ENCODE measurements at places on chromosomes 4 and X.

- DNase-seq = peak; percentile 1
Measured at GRCh38 chrX:110317061-110317819, 645 bp downstream of the AMMECR1 start.

- no peak for DNase-seq
Measured at GRCh38 chr4:116374815-116375214, 710.6 kb downstream of the TRAM1L1 start.

- DNase-seq = no peak
Measured at GRCh38 chrX:75784680-75785491, at the start of gene MAGEE2. Gene MAGEE2 (minus strand): TSS chrX:75785254. CDS start chrX:75785051, 203 bp downstream.

DNA sequence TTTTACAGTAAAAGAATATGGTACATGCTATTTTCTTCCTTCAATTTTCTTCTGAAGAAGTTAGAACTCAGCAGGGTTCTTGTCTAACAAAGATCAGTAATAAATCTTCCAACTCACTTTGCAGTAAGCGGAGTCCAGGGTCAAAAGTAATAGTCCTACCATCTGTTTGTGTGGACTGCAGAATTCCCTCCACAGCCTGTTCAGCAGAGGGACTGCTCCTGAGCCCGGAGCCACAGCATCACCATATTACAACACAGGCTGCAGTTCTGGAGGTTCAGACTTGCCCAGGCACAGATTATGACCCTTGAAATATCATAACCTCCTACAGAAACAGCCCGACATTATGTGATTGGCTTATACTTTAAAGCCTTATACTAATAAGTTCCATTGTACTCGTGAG is 10.3 kb downstream of the FHDC1 start:
- no peak for DNase-seq

- no peak for DNase-seq
Measured at GRCh38 chr4:136484996-136485395, 1047.3 kb downstream of the PCDH18 start.

DNA sequence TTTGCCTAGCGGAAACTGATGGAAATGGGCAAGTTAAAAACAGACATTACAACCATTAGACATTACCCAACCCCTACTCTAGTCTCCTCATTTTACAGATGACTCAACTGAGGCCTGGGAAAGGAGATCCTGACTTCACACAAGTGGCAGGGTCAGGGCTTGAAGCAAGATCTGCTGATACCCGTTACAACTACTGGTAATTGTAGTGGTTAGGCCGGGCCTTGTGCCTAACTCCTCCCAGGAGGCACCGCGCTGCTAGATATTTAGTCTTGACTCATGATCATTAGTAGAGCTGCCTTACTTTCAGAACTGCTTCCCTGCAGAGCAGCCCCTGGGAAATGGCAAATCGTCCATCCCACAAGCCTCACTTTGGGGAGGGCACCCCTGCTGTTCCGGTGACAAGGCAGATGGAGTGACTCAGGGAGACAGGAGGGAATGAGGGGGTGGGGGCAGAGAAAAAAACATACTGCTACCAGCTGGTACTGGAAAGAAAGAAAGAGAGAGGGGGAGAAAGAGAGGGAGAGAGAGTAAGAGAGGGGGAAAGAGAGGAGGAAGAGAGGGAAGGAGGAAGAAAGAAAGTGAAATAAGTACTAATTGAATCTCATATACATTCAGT is 12.2 kb downstream of the ARHGEF6 start:
- DNase-seq = peak; percentile 61

DNA sequence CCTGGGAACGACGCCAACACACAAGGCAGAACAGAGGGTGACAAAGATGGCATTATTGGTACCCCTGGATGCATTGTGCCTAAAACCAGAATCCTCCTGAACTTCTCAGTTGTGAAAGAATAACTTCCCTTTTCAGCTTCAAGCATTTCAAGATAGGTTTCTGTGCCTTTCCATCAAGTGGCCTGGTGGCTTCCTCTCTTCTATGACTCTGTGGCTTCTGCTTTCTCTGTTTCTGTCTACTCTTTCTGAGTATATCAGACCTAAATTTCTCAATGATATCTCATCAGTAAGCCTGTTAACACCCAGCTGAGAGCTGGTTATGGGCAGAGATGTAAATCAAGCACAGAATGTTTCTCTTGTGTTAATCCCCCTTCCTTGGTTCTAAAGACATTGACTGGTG is 21.4 kb upstream of the FAM9B start:
- no peak for DNase-seq

- DNase-seq = no peak
Measured at GRCh38 chrX:9135901-9136510, 102.1 kb upstream of the FAM9B start.
